ENCODE measurements at places on chromosomes 13 and 19.
A peak's percentile ranks its signal among the peaks of the same experiment; 100 is the strongest.

GRCh38 chr13:20019043-20019442 is 60.5 kb downstream of the ZMYM2 start:
- DNase-seq = no peak

GRCh38 chr13:98351636-98352035 is 174.6 kb upstream of the RNF113B start:
- no peak for DNase-seq

- no peak for DNase-seq
Measured at GRCh38 chr19:6766357-6767080, 716 bp downstream of the SH2D3A start.

DNA sequence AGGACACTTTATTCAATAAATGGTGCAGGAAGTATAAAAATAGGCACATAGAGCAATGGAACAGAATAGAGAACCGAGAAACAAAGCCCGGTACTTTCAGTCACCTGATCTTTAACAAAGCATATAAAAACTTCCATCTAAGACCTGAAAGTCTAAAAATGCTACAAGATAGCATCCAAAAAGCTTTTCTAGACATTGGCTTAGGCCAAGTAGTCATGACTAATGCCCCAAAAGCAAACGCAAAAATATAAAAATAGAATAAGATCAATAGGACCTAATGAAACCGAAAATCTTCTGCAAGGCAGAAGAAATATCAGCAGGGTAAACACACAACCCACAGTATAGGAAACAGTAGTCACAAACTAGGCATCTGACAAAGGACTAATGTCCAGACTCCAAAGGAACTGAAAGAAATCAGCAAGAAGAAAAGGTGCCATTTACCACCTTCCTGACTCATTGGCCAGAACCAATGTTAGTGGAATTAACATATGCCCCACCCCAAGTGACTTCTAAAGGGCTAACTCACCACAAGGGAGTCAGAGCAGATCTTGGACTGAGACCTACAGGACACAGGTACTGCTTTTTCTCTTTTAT is 40.8 kb upstream of the CEACAM21 start:
- DNase-seq = no peak

- DNase-seq = no peak
Measured at GRCh38 chr19:29854033-29854432, 42.2 kb downstream of the CCNE1 start.

DNA sequence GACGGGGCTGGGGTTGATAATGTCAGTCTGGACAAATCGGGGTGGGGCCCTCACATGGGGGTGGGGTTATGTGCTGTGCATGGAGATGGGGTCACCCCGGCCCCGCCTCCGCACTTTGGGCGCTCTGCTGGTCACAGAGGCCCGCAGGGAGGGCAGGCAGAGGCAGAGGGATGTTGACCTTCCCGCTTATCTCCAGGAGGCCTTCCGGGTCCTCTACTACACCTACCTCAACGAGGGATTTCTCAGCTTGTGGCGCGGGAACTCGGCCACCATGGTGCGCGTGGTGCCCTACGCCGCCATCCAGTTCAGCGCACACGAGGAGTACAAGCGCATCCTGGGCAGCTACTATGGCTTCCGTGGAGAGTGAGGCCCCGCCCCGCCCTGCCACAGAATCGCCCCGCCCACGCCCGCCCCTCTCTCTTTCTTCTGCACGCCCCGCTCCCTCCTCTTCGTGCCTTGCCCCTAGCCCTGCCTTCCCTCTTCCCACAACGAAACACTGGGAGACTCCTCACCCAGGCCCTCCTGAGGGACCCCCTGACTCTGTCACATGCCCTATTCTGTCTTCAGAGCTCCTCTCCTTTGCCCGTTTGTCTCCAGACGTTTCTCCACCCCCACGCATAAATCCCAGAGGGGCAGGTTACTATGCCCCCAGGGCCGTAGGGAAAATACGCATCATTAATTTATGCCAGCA is 32.8 kb downstream of the TMEM161A start:
- DNase-seq = peak; percentile 53

DNA sequence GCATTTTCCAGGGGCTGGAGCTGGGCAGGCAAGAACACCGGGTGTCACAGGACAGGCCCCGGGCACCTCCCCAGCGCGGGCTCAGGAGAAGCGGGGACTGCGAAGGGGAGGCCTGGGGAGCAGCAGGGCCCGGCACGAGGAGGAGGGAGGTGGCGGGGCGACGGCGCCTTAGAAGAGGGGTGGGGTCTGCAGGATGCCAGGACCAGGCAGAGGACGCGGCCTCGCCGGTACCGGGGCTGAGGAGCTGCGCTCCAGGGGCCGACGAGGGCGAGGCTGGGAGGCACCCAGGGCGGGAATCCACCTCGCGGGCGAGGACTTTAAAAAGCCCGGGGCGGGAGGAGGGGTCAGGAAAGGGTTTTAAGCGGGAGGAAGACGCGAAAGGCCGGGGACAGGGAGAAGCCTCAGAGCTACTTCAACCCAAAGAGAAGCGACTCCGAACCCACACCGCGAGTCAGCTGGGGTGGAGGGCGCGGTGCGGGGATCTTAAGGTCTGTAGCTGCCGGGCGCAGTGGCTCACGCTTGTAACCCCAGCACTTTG is 665 bp downstream of the ZNF347 start:
- no peak for DNase-seq

- no peak for DNase-seq
Measured at GRCh38 chr13:96020931-96021330, 32.3 kb downstream of the UGGT2 start.

- no peak for DNase-seq
Measured at GRCh38 chr19:46555628-46556280, 45.4 kb upstream of the CALM3 start.

- DNase-seq = no peak
Measured at GRCh38 chr13:32191452-32191998, 123.6 kb downstream of the ZAR1L start.

DNA sequence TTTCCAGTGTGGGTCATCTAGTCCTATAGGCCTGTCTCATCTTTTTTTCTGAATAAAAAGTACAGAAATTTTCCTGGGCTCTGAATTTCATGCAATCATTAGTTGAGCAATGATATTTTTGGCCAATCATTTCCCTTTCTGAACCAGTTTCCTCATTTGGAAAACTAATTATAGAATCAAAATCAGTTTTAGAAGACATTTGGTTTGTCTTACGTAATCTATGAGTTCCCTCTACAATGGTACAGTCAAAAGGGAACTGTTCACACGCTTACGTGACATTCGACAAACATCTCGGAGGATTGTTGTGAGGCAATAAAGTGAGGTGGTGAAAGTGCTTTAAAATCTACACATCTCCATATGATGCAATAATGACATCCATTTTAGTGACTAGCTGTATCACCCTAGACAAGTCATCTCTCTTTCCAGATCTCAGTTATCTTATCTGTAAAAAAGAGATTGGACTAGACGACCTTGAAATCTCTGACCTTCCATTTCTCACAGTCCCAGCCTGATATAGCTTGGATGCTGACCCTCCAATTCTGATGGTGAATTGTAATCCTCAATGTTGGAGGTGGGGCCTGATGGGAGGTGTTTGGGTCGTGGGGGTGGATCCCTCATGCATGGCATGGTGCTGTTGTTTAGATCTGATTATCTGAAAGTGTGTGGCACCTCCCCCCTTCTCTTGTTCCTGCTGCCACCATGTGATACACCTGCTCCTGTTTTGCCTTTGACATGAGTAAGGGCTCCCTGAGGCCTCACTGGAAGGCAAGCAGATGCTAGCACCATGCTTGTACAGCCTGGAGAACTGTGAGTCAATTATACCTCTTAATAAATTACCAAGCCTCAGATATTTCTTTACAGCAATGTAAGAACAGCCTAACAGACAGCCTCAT is 26.7 kb downstream of the FLT1 start:
- DNase-seq = no peak

DNA sequence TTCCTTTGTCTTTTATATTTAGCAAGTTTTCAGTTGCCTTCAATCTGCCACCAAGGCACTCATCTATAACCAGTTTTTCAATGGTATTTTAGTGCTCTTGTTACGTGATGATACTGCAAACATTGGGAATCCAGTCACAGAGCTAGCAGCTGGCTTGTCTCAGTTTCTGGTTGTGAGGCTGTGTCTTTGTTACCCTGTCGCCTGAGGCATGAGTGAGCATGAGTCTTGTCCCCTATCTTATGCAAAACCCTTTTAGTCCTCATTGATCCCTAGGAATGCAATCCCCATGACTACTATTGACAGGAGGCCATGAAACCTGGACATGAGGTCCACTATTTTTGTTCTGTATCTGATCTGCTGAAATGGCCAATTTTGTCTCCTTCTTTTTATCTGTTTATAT is 391.0 kb downstream of the LMO7 start:
- DNase-seq = no peak

DNA sequence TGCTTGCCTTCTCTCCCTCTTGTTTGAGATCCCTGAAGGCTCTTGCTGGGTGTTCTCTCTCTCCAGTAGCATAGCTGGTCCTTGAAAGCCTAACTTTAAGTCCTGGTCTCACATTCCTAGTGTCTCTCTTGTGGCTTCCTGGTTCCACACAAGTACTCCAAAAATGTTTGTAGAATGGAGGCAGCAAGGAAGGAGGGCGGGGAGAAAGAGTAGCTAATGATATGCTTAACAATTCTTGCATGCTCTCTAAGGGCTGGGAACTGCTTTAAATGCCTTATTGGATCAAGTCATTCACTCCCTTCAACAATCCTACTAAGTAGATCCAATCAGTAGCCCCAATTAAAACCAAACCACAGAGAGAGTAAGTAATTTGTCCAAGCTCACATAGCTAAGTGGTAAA is 357.3 kb downstream of the KLF5 start:
- no peak for DNase-seq

DNA sequence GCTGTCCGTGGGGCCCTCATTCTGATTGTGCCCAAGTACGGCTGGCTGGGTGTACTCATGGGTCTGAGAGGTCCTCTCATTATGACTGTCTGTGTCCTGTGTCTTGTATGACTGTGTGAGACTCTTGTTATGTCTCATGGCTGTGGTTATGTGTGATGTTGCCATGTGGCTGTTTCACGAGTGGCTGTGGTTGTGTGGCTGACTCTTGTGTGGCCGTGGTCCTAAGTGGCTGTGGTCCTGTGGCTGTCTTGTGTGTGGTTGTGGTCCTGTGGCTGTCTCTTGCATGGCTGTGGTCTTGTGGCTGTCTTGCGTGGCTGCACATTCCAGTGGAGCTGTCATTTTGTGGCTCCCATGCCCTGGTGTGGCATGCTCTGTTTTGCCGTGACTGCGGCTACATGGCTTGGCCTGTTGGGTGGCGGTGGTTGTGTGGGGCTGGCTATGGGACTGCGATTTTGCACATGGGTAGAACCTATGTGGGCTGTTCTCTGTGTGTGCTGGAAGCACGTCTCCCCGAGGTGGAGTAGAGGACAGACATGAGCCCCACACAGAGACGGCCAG is 2.5 kb downstream of the LYL1 start:
- no peak for DNase-seq

GRCh38 chr19:29641597-29641996 is 23.7 kb upstream of the PLEKHF1 start:
- DNase-seq = no peak

DNA sequence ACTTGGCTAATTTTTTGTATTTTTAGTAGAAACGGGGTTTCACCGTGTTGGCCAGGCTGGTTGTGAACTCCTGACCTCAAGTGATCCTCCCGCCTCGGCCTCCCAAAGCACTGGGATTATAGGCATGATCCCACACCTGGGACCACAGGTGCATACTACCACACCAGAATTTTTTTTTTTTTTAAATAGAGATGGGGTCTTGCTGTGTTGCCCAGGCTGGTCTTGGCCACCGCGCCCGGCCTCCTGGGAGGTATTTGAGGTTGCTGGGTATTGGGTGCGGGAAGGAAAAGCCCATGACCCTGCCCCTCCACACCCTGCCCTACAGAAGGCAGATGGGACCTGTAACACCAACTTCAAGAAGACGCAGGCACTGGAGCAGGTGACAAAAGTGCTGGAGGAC is 13.6 kb downstream of the ACTMAP start:
- DNase-seq = no peak

DNA sequence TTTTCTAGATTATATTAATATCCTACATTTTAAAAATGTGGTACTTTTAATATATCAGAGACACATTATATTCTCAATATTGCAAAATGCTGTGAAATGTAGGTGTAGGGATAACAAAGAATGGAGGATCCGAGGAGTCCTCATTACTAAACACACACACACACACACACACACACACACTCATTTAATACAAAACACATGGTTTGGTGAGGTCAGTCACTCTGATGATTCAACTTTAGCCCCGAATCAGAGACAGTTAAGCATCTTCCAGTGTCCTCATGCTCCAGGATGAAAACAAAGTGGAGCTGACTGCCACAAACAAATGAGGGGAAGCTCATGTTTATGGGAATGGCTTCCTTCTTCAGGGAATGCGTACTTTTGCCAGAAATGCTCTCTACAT is 147.5 kb downstream of the CYSLTR2 start:
- DNase-seq = no peak

DNA sequence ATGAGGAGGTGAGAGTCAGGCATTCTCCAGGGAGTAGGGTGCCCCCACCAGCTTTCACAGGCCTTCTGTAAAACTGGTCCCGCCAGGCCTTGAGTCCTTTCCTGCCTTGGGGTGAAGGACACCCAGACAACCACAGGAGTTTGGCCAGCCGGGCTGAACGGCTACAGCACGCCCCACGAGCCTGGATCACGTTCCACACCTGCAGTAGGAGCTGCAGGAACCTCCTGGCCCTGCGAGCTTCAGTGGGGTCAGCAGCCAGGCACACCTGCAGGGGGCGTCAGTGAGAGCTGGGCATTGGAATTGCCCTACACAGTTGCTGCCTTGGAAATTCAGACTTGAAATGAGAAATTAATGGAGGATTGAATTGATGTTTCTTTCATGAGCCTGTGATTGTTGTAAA is 45.7 kb downstream of the COL4A2 start:
- DNase-seq = no peak

DNA sequence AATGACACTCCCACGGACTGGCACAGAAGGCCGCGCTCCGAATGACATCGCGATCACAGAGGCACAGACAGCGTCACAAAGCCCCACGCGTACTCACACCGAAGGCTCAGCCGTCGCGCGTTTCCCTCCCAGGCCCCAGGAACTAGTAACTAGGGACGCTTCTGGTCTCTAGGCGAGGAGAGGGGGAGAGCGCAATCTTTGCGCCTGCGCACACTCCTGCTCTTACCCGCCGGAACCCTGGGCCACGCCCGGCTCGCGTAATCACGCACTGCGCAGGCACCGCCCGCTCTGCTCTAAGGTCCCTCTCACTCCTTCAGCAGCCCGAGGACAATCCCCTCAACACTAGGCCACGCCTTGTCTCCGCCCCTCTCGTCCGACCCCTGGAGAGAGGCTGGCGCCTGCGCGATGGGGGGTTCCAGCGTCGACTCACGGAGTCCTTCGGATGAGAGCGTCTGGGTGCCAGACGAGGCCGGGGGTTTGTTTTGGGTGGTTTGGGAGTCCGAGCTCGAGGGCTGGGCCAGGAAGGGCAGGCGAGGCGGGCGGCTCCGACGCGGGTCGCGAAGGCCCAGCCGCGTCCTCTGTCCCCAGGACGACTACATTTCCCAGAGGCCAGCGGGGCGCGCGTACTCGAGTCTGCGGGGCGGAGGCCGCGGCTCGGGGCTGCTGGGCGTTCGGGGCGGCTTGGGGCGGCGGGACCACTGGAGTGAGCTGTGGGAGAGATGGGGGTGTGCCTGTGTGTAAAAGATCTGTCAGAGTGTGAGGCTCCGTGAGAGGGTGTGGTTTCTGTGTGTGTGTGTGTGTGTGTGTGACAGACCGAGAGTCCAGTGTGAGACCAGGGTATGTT is at the start of gene ZNF471:
TSS of gene ZNF471 (plus strand) at position 410 of the 844 bp plus-strand sequence. CDS start 3,717 bp downstream, outside the sequence.
- DNase-seq = no peak

- DNase-seq = no peak
Measured at GRCh38 chr13:22561581-22561980, 619.2 kb upstream of the SGCG start.

GRCh38 chr19:29262085-29262484 is 49.1 kb upstream of the UQCRFS1 start:
- DNase-seq = no peak

- no peak for DNase-seq
Measured at GRCh38 chr19:36256853-36257519, 42.1 kb downstream of the ZNF146 start.
